ENCODE measurements at places on chromosomes 1 and 21. TPM values are rescaled to one million over a fixed set of nuclear protein-coding genes. Genes with fewer than 3 reads are reported as not detected.

- peaks cover 16% of the 10 kb centered on the region for H3K27me3 ChIP-seq
- H3K36me3 ChIP-seq: no peaks in the 10 kb centered on the region
- H3K4me3 ChIP-seq: no peak overlapping the region
- no peak overlapping the region for H3K27ac ChIP-seq
- H3K4me1 ChIP-seq: no peaks in the 10 kb centered on the region
Measured at GRCh38 chr1:207981976-207982375, 71.1 kb upstream of the CD34 start.

- DNase-seq: no peak
- peak overlapping the region; percentile 39 for H3K27ac ChIP-seq
- peaks cover 23% of the 10 kb centered on the region for H3K36me3 ChIP-seq
- peaks cover 25% of the 10 kb centered on the region for H3K4me1 ChIP-seq
Measured at GRCh38 chr1:117094841-117095604, 26.5 kb downstream of the TRIM45 start.

DNA sequence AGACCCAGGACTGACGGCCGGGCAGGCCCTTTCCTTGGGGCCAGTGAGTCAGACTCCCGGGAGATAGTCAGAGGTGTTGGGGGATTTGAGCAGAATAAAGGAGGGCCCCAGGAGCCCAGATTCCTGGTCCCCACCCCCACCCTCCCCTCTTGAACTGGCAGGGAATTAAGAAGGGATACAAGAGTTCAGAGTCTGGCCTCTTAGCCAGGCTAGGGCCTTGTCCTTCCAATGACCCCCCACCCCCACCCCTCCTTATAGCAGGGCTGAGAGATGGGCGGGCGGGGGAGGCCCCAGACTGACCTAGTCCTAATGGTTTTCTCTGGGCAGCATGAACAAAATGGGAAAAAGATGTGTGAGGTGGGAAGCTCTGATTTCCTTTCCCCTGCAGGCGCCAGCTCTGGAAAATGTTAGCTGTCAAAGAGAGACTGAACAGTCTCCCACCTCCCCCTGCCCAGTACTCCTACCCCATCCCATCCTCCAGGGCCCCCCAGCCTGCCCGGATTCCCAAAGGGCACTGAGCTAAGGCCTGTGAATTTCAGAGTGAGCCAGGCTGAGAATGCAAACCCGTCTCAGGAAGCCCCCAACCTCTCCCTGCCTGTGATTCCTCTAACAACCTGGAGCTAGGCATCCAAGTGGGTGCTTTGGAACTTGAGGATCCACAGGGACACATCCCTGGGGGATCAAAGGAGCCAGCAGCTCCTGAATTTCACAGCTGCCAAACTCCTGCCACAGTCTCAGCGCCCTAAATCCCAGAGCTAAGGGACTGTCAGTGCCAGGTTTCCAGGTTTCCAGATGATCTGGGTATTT, 5.8 kb upstream of the CRABP2 start:
- H3K4me3 ChIP-seq: peak overlapping the region; percentile 68
- DNase-seq: no peak
- H3K27me3 ChIP-seq: peaks cover 11% of the 10 kb centered on the region

- H3K36me3 ChIP-seq: no peaks in the 10 kb centered on the region
- H3K4me3 ChIP-seq: no peak overlapping the region
- H3K27ac ChIP-seq: no peak overlapping the region
Measured at GRCh38 chr1:78275906-78276685, 214.7 kb upstream of the PTGFR start.

GRCh38 chr1:228860911-228861831, 125.9 kb downstream of the RHOU start:
- no peaks in the 10 kb centered on the region for H3K27me3 ChIP-seq
- peak overlapping the region; percentile 20 for H3K27ac ChIP-seq
- DNase-seq: no peak
- H3K4me3 ChIP-seq: no peak overlapping the region
- peaks cover 38% of the 10 kb centered on the region for H3K4me1 ChIP-seq
- no peaks in the 10 kb centered on the region for H3K36me3 ChIP-seq

GRCh38 chr1:22788254-22788661, 77.6 kb downstream of the EPHB2 start:
- H3K4me1 ChIP-seq: peaks cover 62% of the 10 kb centered on the region
- no peaks in the 10 kb centered on the region for H3K36me3 ChIP-seq
- no peak overlapping the region for H3K4me3 ChIP-seq

DNA sequence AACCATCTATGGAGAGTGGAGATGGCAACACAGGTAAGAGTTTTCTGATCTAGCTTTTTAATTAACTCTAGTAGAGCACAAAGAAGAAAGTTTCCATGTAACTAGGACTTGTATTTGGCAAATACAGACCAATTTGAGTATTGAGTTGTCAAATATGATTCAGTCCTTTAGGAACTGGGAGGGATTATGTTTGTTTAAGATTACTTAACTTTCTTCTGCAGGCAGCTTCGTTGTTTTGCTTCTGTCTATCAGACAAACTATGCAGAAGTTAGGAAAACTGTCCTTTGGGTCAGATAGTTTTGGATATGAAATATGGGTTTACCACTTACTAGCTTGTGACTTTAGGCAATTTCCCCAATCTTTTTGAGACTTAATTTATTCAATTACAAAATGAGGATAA, 111.8 kb downstream of the POU2F1 start:
- no peak for DNase-seq
- H3K4me3 ChIP-seq: no peak overlapping the region
- H3K4me1 ChIP-seq: peaks cover 12% of the 10 kb centered on the region
- no peaks in the 10 kb centered on the region for H3K27me3 ChIP-seq

GRCh38 chr1:116911188-116911553, 1.5 kb downstream of the PTGFRN start:
- DNase-seq: no peak
- H3K27ac ChIP-seq: no peak overlapping the region
- H3K27me3 ChIP-seq: no peaks in the 10 kb centered on the region
- H3K4me1 ChIP-seq: peaks cover 13% of the 10 kb centered on the region

- no peak overlapping the region for H3K27ac ChIP-seq
- no peak overlapping the region for H3K4me3 ChIP-seq
- H3K36me3 ChIP-seq: no peaks in the 10 kb centered on the region
- H3K27me3 ChIP-seq: no peaks in the 10 kb centered on the region
Measured at GRCh38 chr1:244344001-244344400, 107.7 kb downstream of the ADSS2 start.

DNA sequence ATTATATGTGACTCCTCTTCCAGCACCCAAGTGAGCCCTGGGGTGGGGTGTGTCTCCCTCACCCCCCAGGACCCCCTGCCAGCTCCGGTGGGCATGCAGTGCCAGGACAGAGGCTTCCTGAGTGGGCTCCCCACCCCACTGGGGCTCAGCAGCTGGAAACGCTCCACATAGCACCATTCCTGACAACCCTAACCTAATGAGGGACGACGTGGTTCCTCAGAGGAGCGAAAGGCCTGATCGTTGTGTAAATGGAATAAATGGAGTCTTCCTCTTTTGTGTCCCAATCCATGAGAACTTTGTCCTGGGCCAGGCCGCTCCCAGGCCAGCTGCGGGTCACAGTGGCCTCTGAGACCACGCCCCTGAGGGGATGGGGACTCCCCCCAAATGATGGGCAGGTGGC, 1.8 kb upstream of the TSPEAR start:
- no peak overlapping the region for H3K27ac ChIP-seq
- peaks cover 91% of the 10 kb centered on the region for H3K27me3 ChIP-seq
- no peak overlapping the region for H3K4me3 ChIP-seq
- peaks cover 15% of the 10 kb centered on the region for H3K4me1 ChIP-seq
- no peaks in the 10 kb centered on the region for H3K36me3 ChIP-seq

GRCh38 chr1:23224739-23225648, 7.7 kb upstream of the HTR1D start:
- peaks cover 5% of the 10 kb centered on the region for H3K4me1 ChIP-seq
- no peak overlapping the region for H3K27ac ChIP-seq
- no peaks in the 10 kb centered on the region for H3K36me3 ChIP-seq
- no peak overlapping the region for H3K4me3 ChIP-seq

DNA sequence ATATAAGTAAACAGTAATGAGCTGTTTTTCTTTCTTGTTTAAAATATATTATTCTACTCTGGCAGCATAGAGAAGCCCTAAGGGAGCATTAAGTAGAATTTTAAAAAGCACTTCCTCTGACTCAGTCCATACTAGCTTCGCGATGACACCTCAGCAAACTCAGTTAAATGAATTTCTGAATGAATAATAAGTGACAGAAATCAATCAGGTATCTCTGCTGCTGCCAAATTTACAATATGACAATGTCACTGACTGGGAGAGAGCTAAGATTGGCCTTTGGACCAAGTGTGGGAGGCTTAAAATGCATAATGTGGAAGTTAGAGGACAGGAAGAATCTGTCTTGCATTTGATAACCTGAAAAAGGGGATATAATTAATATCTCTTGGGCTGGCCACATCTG, 296.1 kb downstream of the HHIPL2 start:
- no peaks in the 10 kb centered on the region for H3K36me3 ChIP-seq
- H3K27me3 ChIP-seq: no peaks in the 10 kb centered on the region
- no peak overlapping the region for H3K4me3 ChIP-seq
- no peak for DNase-seq

CDC20 gene
- 196 TPM for total RNA-seq

CHD5 gene
- 0.98 TPM for total RNA-seq

LCE1A gene
- total RNA-seq: not detected

RGS8 gene
- 1.8 TPM for total RNA-seq

TCHHL1 gene
- not detected for total RNA-seq

KCND3 gene
- 0.61 TPM for total RNA-seq
